ENCODE measurements at places on chromosomes 3 and 15. TPM values are rescaled to one million over a fixed set of nuclear protein-coding genes. Genes with fewer than 3 reads are reported as not detected.

GRCh38 chr3:117126946-117127546 is 417.5 kb downstream of the TUSC7 start:
- DNase-seq = no peak

DNA sequence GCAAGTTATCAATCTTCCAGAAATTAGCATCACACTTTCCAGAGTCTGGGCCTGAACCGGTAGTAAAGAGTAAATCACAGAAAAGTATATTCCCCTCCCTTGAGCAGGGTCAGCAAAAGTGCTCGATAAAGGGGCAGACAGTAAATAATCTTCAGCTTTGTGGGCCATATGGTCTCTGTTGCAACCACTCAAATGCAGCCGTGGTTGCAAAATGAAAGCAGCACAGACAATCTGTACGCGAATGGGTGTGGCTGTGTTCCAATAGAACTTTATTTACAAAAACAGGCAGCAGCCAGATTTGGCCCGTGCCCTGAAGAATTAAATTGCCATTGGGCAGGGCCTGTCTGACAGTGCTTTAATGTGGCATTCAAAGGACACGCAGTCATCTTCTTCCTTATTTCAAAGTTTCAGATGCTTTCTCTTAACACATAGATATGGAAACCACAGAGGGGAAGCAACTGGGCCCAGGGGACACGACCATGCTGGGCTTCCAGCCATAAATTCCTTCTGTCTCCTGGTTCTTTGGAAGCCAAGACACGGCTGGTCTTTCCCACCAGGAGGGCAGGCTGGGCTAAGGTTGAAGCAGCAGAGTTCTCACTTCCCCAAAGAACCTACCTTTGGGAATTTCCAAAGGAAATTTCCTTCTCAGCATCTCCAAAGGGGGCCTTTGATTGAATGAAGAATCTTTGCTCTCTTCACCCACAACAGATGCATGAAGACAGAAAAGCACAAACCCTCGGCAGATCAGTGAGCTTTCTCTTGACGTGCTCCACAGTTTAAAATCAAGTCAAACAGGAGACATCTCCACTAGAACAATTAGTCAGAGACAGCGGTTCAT is 489.8 kb upstream of the PROK2 start:
- peak; percentile 98 for DNase-seq

GRCh38 chr15:33742306-33742705 is 226.0 kb upstream of the CHRM5 start:
- DNase-seq = no peak

Gene AP3B2
- 0.64 TPM for total RNA-seq

DNA sequence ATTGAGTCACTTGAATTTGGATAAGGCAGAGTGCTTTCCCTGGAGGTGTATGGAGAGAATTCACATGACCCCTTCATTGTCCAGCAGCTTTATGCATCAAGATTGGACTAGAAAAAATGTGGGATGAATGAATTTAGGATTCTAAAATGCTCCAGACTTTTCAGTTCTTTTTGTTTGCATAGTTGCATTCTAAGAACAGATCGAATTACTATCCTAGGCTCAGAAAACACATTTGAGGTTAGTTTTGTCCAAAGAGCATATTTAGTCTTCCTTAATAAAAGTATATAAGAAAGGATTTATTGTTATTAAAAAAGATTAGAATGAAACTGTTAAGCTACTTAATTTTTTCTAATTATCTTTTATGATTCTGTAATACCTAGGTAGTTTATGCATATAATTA is 127.4 kb downstream of the UBE2E2 start:
- DNase-seq = peak; percentile 6
